ENCODE measurements at places on chromosomes 7 and 10.

- DNase-seq: no peak
Measured at GRCh38 chr7:106220307-106220706, 64.5 kb downstream of the NAMPT start.

GRCh38 chr10:48231699-48232315, 42.7 kb downstream of the FRMPD2 start:
- DNase-seq: no peak

- DNase-seq: no peak
Measured at GRCh38 chr10:120978589-120979252, 127.6 kb downstream of the WDR11 start.

- DNase-seq: no peak
Measured at GRCh38 chr10:37801557-37801956, 55.9 kb downstream of the ZNF248 start.

GRCh38 chr10:126062131-126063032, 166.0 kb downstream of the FANK1 start:
- peak; percentile 95 for DNase-seq

- DNase-seq: no peak
Measured at GRCh38 chr10:91590904-91591796, 41.7 kb downstream of the PPP1R3C start.

- DNase-seq: no peak
Measured at GRCh38 chr7:149751043-149751775, 22.2 kb downstream of the ZNF467 start.

DNA sequence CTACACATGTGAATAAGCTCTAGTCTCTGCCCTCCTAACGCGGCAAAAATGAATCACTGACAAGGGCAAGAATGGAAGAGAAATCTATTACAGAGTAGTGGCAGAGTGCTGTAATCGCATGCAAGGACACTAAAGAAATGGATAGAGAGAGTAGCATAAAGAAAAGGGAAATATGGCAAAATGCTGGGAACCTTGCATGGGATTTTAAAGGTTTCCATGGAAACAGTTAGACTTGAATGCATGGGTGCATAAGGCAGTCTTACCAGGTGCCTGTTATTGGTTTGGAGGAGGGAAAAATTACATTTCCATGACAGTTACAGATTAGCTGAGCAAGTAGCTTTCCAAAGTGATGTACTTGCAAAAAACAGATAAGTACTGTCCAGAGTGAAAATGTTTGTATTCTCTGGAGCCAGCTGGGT, 233.4 kb downstream of the PTN start:
- DNase-seq: peak; percentile 7

DNA sequence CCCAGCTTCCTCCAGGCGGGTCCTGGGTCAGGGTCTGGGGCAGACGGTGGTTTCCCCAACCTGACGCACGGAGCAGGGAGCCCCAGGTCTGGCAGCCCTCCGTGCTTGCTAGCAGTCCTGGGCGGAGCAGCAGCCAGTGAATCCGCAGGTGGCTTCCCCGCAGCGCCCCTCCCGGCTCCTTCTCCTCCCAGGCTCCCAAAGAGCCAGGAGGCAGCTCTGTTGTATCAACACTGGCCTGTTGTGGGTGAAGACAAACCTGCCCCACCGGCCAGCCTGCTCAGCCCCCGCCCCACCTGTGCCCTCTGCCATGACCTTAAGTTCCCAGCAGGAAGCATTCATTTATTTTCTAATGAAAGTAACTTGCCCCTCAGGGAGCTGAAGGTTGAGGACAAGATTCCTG, 24.0 kb upstream of the TMEM213 start:
- no peak for DNase-seq

GRCh38 chr10:29257106-29257783, 31.6 kb upstream of the LYZL1 start:
- peak; percentile 82 for DNase-seq

DNA sequence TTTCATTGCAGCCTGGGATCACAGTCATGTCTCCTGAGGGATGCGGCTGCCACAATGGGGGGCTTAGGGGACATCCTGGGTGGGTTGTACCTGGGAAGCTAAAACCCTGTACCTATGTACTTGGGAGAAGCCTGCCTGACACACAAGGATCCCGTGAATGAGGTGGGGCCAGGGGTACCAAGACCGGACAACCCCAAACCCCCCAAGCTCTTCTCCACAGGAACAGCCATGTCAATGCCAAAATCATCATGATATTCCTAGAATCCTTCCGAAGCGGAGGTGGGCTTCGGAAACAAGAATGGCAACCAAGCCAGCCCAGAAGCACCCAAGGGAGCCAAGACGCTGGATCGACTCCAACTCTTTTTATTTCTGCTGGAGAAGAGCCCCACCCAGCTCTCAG, 260.3 kb upstream of the TCERG1L start:
- no peak for DNase-seq

DNA sequence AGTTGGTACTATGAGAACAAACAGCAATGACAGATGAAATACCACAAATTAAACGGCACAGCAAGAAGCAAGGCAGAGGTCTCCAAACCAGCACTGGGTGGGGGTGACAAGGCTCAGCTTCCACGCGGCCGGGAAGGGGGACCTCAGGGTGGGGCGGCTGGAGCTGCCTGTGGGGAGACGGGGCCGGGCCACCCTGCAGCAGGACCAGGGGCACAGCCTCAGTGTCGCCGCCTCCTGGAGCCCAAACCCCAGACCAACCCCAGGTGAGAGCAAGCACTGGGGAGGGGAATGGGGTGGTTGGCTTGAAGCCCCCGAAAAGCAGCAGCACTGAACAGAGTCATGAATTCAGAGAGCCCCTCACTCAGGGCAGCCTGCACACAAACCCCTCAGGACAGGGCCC, 49.3 kb upstream of the PRKAR1B start:
- no peak for DNase-seq

DNA sequence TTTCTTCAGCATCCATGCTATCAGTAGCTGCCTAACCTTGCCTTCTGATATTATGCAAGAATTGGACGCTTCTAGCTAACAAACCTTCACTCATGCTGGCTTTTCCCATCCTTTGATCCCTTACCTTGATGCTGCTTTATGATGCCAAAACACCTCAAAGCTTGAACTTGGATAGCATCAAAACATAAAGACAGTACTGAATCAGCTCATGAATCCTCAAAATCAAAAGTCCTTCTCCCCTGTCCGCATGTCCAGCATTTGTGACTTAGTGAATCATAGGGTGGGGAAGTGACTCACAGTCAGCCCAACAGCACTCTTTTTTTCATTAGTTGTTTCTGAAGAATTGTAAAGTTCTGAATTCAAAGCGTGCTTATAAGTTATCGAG, 89.5 kb upstream of the PIK3CG start:
- peak; percentile 72 for DNase-seq

DNA sequence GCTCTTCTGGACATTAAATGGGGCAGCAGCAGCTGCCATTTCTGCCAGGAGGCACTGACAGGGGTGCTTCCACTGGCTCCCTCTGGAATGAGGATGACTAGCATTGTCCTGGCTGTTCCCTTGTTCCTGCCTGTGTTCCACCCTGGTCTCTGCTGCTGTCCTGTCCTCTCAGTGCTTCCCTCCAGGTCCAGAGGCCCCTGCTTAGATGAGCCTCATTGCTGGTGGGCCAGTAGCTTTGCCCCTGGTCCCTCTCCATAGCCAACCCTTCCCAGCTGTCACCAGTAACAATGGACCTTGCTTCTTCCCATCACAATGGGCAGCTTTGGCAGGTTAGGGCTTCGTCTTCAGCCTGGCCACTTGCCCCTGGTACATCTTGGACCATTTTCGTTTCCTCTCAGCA, 561.1 kb downstream of the TCERG1L start:
- no peak for DNase-seq

- DNase-seq: peak; percentile 94
Measured at GRCh38 chr7:47536661-47537611, 45.0 kb downstream of the TNS3 start.

- DNase-seq: no peak
Measured at GRCh38 chr10:79985481-79986072, 36.7 kb upstream of the SFTPD start.

DNA sequence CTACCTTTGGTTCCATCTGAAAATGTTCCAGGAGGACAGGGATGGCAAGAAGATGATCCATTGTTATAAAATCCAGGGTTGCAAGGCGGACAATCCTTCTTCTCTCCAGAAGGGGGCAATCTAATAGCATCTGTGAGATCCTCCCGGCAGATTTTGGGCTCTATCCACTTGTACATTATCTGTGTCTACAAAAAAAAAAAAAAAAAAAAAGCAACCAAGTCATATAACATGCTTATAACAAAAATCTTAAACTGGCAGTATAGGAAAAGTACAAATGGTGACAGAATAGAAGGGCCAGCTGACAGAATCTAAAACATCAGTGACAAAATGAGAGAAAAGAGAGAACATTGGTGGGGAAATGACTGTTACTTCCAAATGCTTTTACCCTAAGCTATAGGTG, 132.7 kb downstream of the ELAPOR2 start:
- DNase-seq: peak; percentile 76

- peak; percentile 20 for DNase-seq
Measured at GRCh38 chr10:24821986-24822385, 98.3 kb upstream of the ARHGAP21 start.

- DNase-seq: no peak
Measured at GRCh38 chr7:108201766-108202165, 71.6 kb upstream of the LAMB4 start.

DNA sequence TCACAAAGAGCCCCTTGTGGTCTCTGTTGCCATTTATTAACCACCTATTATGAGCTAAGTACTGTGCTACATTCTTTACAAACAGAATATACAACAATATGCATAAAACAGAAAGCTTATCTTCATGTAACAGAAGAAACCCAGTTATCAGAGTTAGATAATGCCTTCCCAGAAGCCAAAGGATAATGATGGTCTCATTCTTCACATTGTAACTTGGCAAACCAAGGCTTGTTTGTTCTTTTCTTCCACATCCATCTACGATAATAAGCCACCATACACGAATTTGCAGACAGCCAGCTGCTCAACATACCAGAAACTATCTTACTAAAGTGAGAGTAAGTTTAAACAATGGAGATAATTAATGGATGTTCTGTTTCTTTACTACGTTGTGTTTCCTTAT, 127.6 kb downstream of the NEBL start:
- DNase-seq: no peak

DNA sequence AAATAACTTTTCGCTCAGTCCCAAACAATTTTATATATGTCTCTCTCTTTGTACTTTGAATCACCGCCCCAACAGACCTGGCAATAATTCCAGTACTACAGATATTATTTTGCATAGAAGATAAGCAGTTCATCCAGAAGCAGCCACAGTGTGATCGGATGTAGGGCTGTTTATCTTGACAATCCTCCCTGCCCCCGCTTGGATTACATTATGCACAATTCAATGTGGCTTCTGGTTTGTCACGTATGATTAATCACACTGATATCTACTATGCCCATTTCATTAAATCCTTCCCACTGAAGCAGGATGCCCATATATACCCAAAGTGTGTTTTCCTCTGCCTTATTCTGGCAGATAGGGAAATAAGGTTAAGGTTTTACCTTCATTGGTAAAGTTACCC, 115.2 kb downstream of the PDE1C start:
- DNase-seq: no peak

DNA sequence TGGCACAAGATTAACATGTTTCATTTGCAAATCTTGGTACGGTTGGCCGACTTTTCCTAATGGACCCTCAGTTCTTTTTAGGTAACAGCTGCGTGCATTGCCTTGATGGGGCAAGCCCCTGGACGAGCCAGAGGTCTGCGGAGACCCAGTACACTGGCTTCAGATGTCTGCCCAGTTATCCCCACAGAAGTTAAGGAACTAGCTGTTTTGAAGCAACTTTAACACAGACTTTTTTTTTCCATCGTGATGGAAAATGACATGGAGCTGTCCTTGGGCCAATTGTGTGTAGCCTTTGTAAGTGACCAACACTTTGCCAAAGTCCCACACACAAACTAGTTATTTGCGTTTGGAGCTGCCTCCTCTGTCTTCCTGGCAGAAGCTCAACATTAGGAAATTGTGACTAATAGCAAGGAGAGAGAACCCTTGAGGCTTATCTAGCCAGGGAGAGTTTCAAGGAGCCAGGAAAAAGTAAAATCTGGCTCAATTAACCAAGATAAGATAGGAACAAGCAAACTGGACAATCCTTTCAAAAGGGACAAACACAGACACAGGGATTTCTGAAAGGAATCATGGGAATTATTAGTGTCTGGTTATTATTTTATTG, 99.6 kb upstream of the BMPER start:
- peak; percentile 75 for DNase-seq

DNA sequence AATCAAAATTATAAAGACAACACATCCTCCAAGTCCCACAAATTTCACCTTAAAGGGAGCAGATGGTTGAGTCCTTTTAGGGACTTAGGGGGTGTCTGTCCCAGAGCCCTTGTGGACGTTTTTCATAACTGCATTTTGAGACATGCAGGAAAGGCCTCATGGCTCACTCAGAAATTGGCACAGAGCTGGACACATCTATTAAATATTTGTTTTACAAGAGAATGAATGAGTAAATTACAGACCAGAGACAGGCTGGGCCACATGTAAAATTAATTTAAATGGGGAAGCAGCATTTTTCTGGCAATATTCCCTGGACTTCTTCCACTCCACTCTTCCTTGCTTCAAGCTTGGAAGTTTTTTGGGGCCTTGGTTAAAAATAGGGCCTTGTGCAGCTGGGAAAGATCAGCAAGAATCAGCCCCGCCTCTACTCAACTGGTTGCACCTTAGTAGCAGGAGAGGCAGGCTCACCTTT, 20.0 kb downstream of the LAMB1 start:
- DNase-seq: peak; percentile 17

GRCh38 chr10:30456266-30456665, 22.3 kb downstream of the MAP3K8 start:
- DNase-seq: no peak

GRCh38 chr7:157503229-157503628, 166.4 kb downstream of the DNAJB6 start:
- no peak for DNase-seq

Measured in AG20443 (cell line).